Fibroblast of villous mesenchyme (primary cell): ENCODE measurements at places on chromosomes 16 and 17.

DNA sequence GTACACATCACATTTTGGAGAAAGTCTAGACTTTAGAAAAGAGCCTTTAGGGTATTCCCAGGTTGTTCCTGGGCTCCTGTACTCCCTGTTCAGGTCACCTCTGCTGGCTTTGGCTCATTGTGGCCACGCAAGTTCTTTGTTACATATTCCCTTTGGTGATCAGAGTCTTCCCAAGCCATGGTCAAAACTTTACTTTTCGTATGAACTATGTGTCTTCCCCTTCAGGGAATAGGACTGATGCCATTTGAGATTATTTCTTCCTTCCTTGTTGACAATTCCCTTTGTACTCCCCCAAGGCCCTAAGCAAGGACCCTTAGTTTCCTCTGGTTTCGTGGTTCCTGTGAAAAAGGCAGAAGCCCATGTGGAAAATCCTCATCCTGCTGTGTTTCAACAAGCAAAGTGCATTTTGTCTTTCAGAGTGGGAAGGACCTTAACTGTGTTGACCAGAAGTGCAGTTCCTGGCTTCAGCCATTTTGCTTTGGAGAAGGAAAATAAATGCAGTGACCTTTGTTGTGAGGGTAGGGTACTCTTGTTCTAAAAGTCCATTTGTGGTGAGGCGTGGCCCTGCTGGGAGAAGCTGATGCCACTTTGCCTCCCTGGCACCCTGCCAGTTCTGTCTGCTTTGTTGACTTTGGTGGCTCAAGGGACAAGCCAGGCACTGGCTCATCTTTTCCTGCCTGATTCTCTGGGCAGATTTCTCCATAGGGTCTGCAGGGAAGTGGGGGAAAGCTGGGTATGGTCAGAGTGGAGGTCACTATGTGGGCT is 55.1 kb downstream of the ZNRF1 start:
- no peak for DNase-seq

DNA sequence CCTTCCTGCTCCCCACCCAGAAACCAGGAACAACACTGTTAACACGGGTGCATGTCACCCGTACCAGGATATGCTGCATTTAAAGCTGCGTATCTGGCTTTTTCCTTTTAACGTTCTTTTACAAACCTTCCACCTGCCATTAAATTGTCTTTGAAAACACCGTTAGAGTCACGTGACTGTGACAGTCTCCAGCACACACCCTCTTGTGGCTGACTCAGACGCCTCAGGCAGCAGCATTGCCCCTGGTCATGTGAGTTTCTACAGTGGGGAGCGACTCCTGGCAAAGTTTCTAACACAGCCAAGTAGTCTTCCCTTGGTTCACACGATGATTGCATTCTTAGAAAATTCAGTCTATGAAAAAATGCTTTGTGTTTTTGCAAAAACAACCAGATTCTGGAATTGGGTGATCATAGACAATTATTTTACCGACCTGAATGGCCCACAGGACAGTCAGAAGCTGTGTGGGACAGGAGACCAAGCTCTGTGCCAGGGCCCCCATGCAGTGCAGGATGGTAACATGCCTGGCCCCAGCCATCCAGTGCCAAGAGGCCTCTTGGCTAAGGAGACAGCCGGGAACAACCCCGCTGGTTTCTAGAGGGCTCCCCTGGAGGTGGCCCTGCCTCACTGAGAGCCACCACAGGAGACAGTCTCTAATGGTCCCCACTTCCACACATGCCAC is 199.1 kb downstream of the KATNIP start:
- peak; percentile 88 for DNase-seq

GRCh38 chr16:22161999-22162655 is at the start of gene SDR42E2:
SDR42E2 (plus strand) TSS chr16:22162506; CDS start chr16:22165583, 3,077 bp downstream.
- no peak for DNase-seq

- DNase-seq, result no peak
Observed at GRCh38 chr16:35746281-35746962, 2287.0 kb downstream of the TP53TG3F start.

GRCh38 chr16:60586493-60586892 is 1449.7 kb downstream of the CDH8 start:
- no peak for DNase-seq

- DNase-seq, result no peak
Observed at GRCh38 chr17:12683299-12683698, 17.6 kb downstream of the MYOCD start.

DNA sequence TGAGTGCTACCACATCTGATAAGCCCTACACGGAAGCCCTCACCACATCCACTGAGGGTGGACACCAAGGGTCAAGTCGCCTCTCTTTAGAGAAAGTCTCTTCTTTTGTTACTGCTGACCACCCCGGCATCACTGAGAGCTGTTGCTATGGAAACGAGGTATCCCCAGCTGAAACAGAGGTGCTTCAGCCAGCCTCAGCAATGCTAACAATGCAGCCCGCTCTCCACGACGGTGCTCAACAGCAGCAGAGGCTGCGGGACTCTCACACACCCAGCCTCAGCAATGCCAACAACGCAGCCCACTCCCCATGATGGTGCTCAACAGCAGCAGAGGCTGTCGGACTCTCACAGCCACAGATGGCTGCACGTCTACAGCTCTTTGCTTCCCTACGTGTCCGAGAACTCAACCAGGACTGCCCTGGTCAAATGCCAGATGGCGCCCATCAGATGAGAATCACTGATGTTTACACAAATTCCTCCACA is 41.4 kb downstream of the VPS53 start:
- DNase-seq, result peak; percentile 76

DNA sequence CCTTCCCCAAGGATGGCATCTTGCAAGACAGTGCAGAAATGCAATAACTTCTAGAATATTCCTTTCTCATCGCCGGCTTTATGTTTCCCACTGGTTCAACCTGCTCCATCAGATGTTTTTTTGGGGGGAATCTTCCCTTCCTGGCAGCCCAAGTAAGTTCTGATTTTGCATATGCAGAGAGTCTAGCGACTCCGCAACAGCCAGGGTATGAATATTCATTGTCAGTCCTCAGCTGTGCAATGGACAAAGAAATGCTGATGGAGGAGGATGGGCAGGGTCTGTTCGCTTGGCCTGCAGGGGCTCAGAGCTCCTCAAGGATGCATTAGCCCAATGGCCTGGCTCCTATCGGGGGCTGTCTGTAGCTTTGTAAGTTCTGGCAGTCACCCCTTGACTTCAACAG is 358.8 kb upstream of the CCL2 start:
- no peak for DNase-seq

DNA sequence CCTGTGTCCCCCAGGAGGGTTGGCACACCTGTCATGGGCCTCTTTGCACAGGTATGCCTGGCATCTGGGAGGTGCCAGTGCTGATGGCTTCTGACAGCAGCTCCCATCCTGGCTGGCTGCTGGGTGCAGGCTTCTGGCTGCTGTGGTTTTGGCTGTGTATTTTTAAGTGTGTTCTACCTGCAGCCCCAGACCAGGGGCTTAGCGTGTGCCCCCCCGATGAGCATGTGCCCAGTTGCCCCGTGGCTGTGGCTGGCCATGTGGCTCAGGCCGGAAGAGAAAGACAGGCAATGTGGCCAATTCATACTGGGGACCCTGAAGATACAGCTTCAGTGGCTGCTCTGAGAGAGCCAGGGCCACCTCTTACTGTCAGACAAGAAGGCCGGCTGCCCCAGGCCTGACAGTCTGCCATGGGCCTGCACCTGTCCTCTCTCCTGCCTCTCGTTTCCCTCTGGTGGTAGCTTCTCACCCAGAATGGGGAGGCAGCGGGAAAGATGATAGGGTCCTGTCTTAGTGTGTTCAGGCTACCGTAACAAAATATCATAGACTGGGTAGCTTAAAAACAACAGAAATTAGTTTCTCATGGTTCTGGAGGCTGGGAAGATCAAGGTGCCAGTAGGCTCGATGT is 37.6 kb upstream of the LGALS9 start:
- DNase-seq, result no peak

- DNase-seq, result no peak
Observed at GRCh38 chr17:8162997-8163977, 539 bp upstream of the VAMP2 start.

DNA sequence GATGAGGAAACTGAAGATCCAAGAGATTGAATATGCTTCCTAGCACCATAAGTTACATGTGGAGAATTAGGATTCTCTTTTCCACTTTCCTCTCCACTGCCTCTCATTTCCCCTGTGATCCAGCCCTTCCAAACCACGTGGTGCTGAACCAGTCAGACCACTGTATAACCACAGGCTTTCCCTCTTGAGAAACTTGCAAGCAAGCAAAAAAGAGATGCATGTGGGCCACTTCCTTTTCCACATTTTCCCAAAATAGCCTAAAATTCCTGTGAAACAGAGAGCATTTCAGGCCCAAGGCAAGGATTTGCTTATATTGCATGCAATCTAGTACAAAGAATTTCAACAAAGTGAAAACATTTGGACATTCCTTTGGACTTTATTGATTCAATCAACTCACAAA is 59.3 kb upstream of the KSR1 start:
- DNase-seq, result peak; percentile 71

DNA sequence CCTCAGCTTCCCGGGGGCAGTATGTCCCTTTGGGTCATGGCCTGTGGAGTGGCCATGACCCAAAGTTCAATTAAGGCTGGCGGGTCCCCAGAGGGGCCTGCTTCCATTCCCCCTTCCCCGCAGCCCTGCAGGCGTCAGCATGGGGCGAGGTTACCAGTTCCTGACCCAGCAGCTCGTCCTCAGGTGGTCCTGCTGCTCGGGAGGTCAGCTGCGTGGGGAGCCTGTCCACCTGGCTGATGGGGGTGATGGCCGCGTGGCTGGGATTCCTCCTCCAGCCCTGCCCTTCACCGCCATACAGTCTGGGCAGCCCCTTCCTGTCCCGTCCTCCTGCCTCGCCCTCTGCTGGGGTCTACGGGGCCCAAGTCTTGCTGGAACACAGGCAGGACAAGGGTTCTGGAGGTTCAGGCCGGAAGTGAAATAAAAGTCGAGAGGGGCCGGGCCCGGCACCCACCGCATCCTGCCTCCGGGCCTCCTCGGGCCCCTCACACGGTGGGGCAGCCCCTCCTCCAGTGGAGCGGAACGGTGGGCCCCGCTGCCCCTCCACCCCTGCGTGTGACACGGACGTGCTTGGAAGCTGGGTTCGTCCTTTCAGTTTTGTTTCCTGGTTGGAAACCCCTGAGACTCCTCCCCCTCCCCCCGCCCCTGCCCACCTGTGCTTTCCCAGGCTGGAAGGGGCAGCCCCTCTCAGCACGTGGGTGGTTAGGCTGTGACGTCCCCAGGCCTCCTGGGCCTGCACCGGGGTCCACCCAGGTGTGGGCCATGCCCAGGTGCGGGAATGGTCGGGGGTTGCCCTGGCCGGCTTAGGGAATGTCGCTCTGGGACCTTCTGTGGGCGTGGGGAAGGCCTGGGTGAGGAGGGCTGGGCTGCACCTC is 6.8 kb downstream of the UBALD2 start:
- DNase-seq, result no peak

- DNase-seq, result no peak
Observed at GRCh38 chr17:40343219-40344119, 21.1 kb downstream of the GJD3 start.

- peak; percentile 69 for DNase-seq
Observed at GRCh38 chr17:35612924-35613521, 25.9 kb downstream of the AP2B1 start.

DNA sequence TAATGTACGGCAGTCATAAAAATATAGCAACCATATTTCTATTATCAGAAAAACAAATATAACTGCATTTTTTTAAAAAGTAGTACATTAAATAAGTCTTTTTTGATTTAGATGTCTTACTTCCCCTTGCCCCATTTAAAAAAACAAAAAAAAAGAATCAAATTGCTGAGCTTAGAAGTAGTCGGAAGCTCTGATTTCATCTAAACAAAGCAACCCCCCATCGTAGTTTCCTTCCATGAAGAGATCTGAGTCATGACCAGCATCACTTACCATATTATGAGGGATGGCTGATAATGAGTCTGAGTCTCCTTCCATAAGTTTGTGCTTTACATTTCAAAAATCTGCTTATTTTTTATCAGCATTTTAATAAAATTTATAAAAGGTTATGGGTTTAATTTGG is 86.2 kb downstream of the ITFG1 start:
- DNase-seq, result no peak

GRCh38 chr17:57293077-57293476 is 36.8 kb downstream of the MSI2 start:
- no peak for DNase-seq

DNA sequence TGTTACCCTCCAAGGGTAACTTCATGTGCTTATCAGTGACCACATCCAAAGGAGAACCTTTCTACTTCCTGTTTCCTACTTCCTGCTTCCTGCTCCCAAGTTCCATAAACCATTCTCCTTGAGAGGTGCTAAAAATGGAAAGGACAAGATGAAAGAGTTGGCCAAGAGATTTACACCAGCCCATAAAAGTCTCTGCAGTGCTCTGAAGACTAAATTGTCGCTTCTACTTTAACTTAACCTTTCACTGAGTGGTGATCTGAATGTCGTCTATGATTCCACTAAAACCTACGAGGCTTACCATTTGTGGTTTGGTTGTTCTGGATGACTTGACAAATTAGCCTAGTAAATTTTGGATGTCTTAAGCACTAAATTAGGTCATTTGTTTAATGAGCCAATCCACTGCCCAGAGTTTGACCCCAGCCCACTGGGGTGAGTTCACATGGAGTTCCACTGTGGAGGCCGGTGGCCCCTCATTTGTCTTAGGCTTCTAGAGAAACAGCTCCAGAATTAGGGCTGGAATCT is 333.1 kb downstream of the FOXL1 start:
- DNase-seq, result peak; percentile 38

GRCh38 chr16:22971346-22971924 is 157.5 kb downstream of the HS3ST2 start:
- no peak for DNase-seq

DNA sequence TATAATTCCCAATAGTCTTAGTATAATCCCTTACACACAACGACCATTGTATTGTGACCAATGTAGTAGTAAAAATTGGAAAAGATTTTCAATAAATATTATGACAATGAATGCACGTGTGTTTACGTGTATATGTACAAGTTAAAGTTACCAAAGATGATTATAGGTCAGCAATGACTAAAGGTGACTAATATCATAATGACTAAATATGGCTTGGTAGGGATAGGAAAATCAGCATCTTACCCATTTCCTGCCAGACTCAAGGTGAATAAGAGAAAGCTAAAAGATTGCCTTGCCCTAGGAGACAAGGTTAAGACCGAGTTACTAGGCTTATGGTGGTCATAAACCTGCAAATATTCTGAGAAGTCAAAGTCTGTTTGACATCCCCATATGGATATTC is 34.4 kb downstream of the CPD start:
- DNase-seq, result no peak
